ENCODE measurements at places on chromosomes 4 and X. TPM values are rescaled to one million over a fixed set of nuclear protein-coding genes. Genes with fewer than 3 reads are reported as not detected.

The SPACA5 gene
- total RNA-seq, result not detected

The PLRG1 gene
- total RNA-seq, result 150 TPM

The F8A2 gene
- total RNA-seq, result not detected

The MAGEE1 gene
- 5.3 TPM for total RNA-seq

The PAGE2 gene
- not detected for total RNA-seq

The CT45A6 gene
- total RNA-seq, result not detected

The SPANXD gene
- total RNA-seq, result not detected

The GPR173 gene
- 0.64 TPM for total RNA-seq

The IQCM gene
- not detected for total RNA-seq

The MRPS18C gene
- total RNA-seq, result 86.8 TPM

The TEC gene
- total RNA-seq, result 3.4 TPM

The STATH gene
- not detected for total RNA-seq

The ADRA2C gene
- total RNA-seq, result not detected

The CT45A10 gene
- total RNA-seq, result not detected

The CDK16 gene
- total RNA-seq, result 49.9 TPM

The JCHAIN gene
- total RNA-seq, result not detected

The LRIT3 gene
- 0.08 TPM for total RNA-seq

The IGFBP7 gene
- total RNA-seq, result not detected

The P2RY8 gene
- total RNA-seq, result 12.5 TPM

The FOXR2 gene
- total RNA-seq, result not detected

The COX7B2 gene
- not detected for total RNA-seq

The NIPAL1 gene
- total RNA-seq, result 1.8 TPM

The GPR101 gene
- total RNA-seq, result not detected
